ENCODE measurements at places on chromosomes 13 and 19.

DNA sequence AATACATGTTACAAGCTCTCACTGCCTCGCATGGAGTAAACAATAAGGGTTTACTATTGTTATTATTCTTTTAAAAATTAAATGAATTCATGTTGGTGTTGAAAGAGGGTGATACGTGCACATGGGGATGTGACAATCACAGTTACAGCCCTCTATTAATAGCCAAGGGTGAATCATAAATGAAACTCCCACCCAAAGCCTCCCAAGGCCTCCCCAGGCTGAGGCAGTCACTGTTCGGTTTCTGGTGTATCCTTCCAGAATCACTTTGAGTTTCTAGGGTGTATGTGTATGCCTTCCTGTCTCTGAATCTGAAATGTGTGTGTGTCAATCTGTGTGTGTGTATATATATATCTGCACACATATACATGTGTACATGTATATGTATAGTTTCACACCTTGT is 73.4 kb downstream of the AKAP11 start:
- peak; percentile 22 for DNase-seq

DNA sequence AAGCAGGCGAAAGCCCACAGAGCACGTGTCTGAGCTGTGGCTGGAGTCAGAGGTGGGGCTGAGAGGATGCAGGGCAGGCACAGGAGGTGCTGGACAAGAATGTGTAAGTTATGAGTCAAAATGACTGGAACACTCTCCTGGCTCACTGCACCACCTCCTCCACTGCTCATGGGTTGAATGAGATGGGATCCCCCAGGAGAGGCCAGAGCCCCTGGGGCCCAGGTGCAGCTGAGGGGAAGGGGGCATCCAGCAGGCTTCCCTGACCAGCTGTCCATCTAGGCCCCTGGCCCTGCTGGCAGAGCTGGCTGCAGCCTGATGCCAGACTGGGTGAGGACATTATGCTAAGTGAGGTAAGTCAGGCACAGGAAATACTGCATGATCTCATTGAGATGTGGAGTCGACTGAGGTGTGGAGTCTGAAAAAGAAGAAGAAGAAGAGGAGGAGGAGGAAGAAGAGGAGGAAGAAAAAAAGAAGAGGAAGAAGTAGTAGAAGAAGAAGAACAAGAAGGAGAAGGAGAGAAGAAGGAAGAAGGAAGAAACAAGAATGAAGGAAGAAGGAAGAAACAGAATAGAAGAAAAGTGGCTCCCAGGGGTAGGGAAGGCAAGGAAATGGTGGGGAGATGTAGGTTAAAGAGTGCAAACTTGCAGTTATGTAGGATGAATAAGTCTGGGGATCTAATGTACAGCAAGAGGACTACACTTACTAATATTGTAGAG is 747.4 kb downstream of the UQCRFS1 start:
- DNase-seq: no peak

GRCh38 chr13:62697701-62698100 is 1282.1 kb upstream of the PCDH20 start:
- DNase-seq: no peak

DNA sequence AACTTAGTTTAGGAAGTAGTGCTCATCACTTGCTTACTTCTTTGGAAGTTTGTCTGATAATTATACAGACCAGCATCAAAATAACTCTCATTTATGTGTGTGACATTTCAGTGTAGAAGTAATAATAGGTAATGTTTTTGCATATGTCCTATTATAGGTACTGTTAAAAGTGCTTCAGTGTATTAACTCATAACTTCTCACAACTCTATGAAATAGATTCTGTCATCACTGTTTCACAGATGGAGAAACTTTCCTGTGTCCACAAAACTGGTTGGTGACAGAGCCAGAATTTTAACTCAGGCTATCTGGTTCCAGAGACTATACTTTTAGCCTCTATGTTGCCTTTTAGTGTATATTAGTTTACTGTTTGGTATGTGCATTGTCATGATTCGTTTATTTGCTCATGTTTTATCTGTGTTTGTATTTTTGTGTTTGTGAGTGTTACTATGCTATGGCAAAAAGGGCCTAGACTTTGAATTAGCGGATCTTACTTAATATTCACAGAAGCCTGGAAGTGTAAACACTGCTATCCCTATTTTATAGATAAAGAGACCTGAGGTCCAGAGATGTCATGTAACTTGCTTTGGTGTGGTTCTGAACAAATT is 12.7 kb downstream of the LPAR6 start:
- DNase-seq: no peak

GRCh38 chr13:96762876-96763275 is 231.4 kb downstream of the OXGR1 start:
- no peak for DNase-seq

GRCh38 chr19:7983995-7984837 is 21.2 kb downstream of the ELAVL1 start:
- DNase-seq: no peak

DNA sequence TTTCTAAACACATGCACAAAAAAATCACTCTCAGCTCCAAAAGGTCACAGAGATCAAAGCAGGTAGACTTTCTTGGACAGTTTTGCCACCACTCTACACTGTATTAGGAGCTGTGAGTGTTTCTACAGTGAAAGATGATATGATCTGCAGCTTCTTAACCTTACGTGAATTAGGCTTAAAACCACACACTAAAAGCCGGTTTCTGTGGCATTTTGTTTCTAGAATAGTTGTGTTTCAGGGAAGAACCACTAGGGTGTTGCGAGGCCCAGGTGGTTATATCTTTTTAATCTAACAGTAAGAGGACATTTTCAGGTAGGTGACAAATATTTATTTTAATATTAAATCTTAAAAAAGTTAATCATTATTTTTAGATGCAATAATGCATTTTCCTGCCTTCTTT is 216.4 kb downstream of the KLF5 start:
- no peak for DNase-seq

DNA sequence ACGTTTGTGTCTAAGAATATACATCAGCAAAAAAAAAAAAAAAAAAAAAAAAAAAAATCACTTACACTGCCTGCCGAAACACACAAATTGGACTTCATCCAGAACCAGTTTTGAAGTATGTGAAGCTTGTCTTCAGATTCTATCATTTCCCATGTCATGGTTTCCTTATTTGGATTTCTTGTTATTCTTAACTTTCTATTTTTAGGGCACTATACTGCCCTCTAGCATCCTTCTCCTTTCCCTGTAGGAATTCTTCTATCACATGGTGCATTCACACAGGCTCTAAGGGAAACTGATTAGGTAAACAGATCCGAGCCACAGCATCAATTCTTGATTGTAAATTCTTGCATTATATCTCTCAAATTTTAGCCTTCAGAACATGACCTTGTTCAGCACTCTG is 1507.5 kb downstream of the OLFM4 start:
- peak; percentile 25 for DNase-seq
